ENCODE measurements at places on chromosomes 5 and 9. TPM values are rescaled to one million over a fixed set of nuclear protein-coding genes. Genes with fewer than 3 reads are reported as not detected.
A peak's percentile ranks its signal among the peaks of the same experiment; 100 is the strongest.

GRCh38 chr5:150322202-150322601, 19.5 kb upstream of the ARSI start:
- no peak for DNase-seq

GRCh38 chr5:68331192-68332079, 115.9 kb downstream of the PIK3R1 start:
- no peak for DNase-seq

DNA sequence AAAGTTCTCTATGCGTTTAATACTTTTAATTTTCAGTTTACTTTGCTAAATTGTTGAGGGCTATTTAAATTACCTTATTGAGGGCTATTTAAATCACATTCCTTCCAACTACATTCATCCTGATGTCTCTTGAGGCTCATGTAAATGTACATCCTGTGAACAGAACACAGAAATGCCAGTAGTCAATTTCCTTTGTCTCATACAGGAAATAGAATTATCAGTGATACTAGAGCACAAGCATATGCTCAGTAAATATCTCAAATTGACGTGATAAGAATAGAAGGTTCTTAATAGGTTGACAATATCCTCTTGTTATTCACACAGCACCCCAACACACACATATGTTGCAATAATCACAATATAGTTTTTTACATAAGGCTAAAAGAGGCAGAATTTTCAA, 449.0 kb downstream of the CYLC2 start:
- no peak for DNase-seq

DNA sequence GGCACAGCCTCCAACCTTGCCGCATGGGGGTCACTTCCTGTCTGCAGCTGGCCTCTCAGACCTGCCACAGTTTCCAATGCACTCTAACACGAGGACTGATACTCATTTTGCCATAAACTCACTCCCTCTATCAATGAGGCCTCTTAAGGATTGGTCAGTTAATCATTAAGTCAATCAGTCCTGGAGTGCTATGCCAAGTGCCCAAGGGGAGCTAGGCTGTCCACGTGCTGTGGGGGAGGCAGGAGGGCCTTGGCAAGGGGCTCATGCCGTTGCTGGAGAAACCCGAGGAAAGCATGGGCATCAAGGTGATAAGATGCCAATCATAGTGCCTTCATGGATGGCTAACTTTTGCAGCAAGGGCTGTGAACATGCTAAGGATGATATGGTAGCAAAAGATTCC, 1.7 kb upstream of the ALDH1B1 start:
- no peak for DNase-seq

- peak; percentile 79 for DNase-seq
These were observed 27.9 kb upstream of the BASP1 start for GRCh38 chr5:17189381-17190036.

- DNase-seq = no peak
These were observed 48.5 kb upstream of the ANKH start for GRCh38 chr5:14920121-14920520.

DNA sequence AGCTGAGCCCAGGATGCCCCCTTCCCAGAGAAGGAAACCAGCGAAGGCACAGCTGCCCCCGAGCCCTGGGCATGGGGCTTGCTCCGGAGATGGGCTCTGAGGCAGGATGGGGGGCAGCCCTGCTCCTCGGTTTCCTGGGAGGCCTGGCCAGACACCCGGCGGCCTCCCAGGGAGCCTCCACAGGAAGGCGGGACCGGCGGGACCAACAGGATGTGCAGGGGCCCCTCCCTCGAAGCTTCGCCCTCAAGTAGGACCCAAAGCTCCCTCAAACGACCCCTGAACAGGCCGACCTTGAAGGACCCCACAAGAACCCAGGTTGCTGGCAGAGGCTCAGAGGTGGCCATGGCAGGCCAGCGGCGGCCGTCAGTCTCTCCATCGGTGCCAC, 11.7 kb downstream of the EXD3 start:
- no peak for DNase-seq

- DNase-seq = no peak
These were observed 31.3 kb upstream of the TAS2R1 start for GRCh38 chr5:9661316-9662015.

DNA sequence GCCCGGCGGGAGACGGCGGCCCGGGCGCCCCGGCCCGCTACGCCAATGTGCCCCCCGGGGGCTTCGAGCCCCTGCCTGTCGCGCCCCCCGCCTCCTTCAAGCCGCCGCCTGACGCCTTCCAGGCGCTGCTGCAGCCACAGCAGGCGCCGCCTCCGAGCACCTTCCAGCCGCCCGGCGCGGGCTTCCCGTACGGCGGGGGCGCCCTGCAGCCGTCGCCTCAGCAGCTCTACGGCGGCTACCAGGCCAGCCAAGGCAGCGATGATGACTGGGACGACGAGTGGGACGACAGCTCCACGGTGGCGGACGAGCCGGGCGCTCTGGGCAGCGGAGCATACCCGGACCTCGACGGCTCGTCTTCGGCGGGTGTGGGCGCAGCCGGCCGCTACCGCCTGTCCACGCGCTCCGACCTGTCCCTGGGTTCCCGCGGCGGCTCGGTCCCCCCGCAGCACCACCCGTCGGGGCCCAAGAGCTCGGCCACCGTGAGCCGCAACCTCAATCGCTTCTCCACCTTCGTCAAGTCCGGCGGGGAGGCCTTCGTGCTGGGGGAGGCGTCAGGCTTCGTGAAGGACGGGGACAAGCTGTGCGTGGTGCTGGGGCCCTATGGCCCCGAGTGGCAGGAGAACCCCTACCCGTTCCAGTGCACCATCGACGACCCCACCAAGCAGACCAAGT, 723 bp downstream of the SNX18 start:
- peak; percentile 73 for DNase-seq

GRCh38 chr9:136177224-136177623, 27.7 kb downstream of the LHX3 start:
- DNase-seq = no peak

GRCh38 chr9:127769929-127770582, 8.4 kb downstream of the SH2D3C start:
- DNase-seq = no peak

DNA sequence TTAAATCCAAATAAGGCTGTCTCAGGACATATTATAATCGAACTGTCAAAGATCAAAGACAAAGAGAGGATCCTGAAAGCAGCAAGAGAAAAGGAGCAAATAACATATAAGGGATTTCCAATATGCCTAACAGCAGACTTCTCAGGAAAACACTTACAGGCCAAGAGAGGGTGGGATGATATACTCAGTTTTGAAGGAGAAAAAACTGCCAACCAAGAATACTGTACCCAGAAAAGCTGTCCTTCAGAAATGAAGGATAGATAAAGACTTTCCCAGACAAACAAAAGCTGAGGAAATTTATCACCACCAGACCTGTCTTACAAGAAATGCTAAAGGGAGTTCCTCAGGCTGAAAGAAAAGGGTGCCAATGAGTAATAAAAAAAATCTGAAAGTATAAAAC, 16.0 kb downstream of the EGFLAM start:
- no peak for DNase-seq

DNA sequence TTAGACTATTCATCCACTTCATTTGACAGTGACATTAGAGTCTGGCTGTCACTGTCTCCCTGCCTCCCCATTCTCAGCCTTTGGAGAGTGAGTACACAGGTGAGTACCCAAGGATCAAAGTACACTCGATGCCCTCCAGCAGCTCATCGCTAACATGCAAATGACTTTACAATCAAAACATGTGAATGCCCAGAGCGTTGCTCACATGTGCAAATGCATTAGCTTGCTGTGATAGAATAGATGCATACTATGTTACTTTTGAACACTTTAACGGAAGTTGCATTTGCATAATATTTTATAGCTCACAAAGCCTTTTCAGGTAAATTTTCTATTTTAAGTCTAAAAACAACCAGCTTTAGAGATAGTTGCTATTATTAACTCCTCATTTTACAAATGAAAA, 107.6 kb downstream of the SYK start:
- DNase-seq = no peak

RNF180 gene
- total RNA-seq = 4.0 TPM

LEAP2 gene
- total RNA-seq = 2.5 TPM

VAV2 gene
- total RNA-seq = 54.3 TPM

PRRX2 gene
- total RNA-seq = 0.50 TPM

FRMPD1 gene
- total RNA-seq = 0.36 TPM

IRX1 gene
- 24.1 TPM for total RNA-seq

ELOVL7 gene
- total RNA-seq = 24.3 TPM

RUFY1 gene
- 41.2 TPM for total RNA-seq

CYLC2 gene
- total RNA-seq = not detected

C5orf52 gene
- total RNA-seq = not detected

Data from type B pancreatic cell (in vitro differentiated cells).